Fibroblast of lung (primary cell): ENCODE measurements at places on chromosomes 16 and 17. TPM values are rescaled to one million over a fixed set of nuclear protein-coding genes. Genes with fewer than 3 reads are reported as not detected.

PNMT gene
- not detected in 2 replicates for polyA plus RNA-seq

- peak; percentile 28 for DNase-seq
Measured at GRCh38 chr17:28372203-28372944, 880 bp downstream of the SARM1 start.

- no peak for DNase-seq
Measured at GRCh38 chr17:49393491-49394255, 21.0 kb downstream of the PHB1 start.

GRCh38 chr16:85055493-85056210 lies 28.1 kb downstream of the KIAA0513 start:
- DNase-seq: peak; percentile 74

ATP6V0C gene
- polyA plus RNA-seq: 43.0 and 53.9 TPM in 2 replicates

GRCh38 chr17:57861790-57862693 lies 12.2 kb upstream of the MRPS23 start:
- DNase-seq: peak; percentile 56

GRCh38 chr16:61798741-61799140 lies 237.5 kb downstream of the CDH8 start:
- peak; percentile 17 for DNase-seq

- DNase-seq: no peak
Measured at GRCh38 chr16:88974080-88974915, 2.7 kb downstream of the CBFA2T3 start.

GIT1 gene
- polyA plus RNA-seq: 12.4 and 20.1 TPM in 2 replicates

KRT33A gene
- polyA plus RNA-seq: not detected in 2 replicates

WFIKKN1 gene
- not detected in 2 replicates for polyA plus RNA-seq

DNA sequence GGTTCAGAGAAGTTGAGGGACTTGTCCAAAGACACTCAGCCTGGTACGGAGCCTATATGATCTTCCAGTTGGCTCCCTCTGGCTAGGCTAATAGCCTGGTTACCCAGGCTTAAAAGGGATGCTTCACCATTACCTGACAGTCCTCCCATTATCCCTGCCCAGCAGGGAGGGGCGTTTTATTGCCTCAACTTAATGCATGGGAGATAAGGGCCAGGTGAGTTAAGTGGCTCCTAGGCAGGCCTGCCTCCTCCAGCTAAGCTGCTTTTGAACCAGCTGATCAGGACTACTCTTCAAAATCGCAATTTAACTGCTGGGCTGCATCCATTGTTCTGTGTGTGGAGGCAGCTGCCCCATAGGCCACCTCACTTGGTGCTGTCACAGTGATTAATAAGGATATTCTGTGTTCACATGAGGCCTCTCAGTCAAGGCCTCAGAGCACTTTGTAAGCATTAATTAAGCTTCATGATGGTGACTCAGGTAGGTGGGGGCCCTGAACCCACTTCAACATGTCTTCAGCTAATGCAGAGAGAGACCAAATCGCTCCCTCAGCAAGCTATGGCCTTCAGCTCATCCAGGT lies 27.9 kb downstream of the SMPD3 start:
- DNase-seq: no peak

C1QTNF8 gene
- not detected in 2 replicates for polyA plus RNA-seq

IL4R gene
- 17.1 and 25.5 TPM in 2 replicates for polyA plus RNA-seq

DNA sequence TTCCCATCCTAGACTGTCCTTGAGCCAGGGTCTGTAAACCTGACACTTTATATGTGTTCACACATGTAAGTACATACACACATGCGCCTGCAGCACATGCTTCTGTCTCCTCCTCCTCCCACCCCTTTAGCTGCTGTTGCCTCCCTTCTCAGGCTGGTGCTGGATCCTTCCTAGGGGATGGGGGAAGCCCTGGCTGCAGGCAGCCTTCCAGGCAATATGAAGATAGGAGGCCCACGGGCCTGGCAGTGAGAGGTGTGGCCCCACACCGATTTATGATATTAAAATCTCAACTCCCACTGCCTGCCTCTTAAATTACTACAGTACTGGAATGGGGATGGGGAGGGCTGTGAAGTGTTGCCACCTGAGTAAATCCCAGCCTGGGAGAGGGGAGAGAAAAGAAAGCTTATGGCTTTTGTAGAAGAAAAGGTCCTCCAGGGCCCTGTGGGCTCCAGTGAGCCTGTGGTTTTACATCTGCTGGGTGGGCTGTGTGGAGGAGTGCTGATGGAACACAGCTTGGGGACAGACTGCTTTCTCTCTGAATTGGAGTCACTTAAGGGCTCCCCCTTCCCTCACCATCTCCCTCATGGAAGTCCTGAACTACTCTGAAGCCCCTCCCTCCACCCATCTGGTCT lies 990 bp upstream of the WNK4 start:
- no peak for DNase-seq

NPIPA3 gene
- 0.52 and 1.3 TPM in 2 replicates for polyA plus RNA-seq

DDX42 gene
- polyA plus RNA-seq: 67.0 and 81.5 TPM in 2 replicates

GRCh38 chr16:73546341-73546845 lies 498.5 kb upstream of the ZFHX3 start:
- DNase-seq: peak; percentile 24

DNA sequence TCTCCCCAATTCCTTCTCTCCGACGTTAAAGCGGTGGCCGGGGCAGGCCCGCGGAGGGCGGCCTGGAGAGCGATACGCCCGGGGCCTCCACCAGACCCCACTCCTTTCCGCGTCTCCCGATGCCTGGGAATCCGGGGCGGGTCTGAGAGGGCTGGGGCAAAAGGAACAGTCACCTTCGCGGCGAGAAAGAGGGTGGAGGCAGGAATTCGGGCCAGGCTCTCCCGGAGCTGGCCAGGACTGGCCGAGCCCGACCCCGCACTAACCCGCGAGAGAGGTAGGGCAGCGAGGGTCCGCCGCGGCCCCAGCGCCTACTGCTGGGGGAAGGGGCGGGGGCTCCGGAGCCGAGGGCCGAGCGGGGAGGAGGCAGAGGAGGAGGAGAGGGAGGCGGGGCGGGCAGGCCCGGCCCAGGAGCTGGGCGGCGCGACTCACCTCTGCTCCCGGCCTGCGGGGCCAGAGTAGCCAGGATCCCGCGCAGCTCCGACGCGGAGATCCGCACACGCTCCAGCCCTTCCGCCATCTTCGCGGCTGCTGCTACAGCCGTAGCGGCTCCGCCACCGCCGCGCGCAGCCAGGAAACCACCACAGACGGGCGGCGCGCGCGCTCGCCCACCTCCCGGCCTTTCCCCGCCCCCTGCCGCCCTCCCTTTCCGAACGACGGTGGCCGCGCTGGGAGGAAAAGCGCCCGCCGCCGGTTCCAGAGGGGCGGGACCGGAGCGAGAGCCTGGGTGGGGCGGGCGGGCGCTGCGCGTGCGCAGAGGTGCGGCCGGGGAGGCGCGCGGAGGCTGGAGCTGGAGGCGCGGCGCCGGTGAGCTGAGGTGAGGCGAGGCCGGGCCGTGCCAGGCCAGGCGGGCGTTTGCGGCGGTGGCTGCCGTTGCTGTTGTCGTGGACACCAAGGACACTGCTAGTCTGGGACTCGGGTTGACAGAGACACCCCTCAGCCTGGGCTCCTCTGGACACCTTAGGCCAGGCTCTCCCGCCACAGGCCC lies at the start of the genes SMG6 and SRR:
SMG6 (minus strand) TSS at position 582 of the 985 bp plus-strand sequence; CDS start at position 517, 65 bp downstream.
SRR (plus strand) TSS at position 747 of the 985 bp plus-strand sequence. CDS start 11,611 bp downstream, outside the sequence.
- peak; percentile 84 for DNase-seq

CD300H gene
- polyA plus RNA-seq: not detected in 2 replicates

DNA sequence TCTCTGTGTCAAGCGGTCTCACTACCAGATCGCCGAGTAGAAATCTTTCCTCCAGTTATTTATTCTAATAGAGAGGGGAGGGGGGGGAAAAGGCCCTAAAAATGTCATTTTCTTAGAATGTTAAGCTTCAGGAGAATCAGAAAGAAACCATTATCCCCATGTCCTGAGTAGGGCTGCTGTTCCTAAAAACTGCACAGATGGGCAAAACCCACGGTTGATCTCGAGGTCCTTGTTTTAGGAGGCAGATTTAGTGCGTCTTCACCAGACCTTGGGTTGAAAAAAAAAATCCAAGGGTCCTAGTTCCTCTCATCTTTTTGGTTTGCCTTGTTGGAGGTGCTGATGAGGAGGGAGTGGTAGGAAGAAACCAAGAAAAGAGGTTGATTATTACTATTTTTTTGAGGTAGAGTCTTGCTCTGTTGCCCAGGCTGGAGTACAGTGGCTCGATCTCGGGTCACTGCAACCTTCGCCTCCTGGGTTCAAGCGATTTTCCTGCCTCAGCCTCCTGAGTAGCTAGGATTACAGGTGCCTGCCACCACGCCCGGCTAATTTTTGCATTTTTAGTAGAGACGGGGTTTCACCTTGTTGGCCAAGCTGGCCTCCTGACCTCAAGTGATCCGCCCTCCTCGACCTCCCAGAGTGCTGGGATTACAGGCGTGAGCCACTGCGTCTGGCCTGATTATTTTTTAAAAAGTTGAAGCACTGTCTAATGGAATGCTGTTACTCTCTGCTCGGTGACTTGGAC lies 1.4 kb downstream of the CBFB start:
- no peak for DNase-seq

SLC16A11 gene
- not detected in 2 replicates for polyA plus RNA-seq

FAM234A gene
- polyA plus RNA-seq: 53.7 and 64.8 TPM in 2 replicates

GRCh38 chr17:60679287-60679686 lies 1.6 kb downstream of the BCAS3 start:
- DNase-seq: no peak

TBC1D26 gene
- polyA plus RNA-seq: 0.02 TPM in 1 of 2 replicates, not detected in the other

GRCh38 chr17:50047488-50048126 lies 8.3 kb upstream of the ITGA3 start:
- peak; percentile 56 for DNase-seq

- DNase-seq: peak; percentile 99
Measured at GRCh38 chr16:28538733-28539596, at the start of gene NUPR1. NUPR1 (minus strand) TSS chr16:28538974; CDS start chr16:28538907, 67 bp downstream.

DNA sequence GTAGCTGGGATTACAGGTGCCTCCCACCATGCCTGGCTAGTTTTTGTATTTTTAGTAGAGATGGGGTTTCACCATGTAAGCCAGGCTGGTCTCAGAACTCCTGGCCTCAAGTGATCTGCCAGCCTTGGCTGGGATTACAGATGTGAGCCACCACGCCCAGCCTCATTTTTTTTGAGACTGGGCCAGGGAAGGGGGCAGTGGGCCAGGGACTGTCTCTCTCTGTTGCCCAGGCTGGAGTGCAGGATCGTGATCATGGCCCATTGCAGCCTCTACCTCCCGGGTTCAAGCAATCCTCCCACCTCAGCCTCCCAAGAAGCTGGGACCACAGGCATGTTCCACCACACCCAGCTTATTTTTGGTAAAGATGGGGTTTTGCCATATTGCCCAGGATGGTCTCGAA lies 16.0 kb downstream of the RSL1D1 start:
- no peak for DNase-seq

- DNase-seq: no peak
Measured at GRCh38 chr17:31279401-31279800, 17.6 kb downstream of the OMG start.

LPO gene
- not detected in 2 replicates for polyA plus RNA-seq

DNA sequence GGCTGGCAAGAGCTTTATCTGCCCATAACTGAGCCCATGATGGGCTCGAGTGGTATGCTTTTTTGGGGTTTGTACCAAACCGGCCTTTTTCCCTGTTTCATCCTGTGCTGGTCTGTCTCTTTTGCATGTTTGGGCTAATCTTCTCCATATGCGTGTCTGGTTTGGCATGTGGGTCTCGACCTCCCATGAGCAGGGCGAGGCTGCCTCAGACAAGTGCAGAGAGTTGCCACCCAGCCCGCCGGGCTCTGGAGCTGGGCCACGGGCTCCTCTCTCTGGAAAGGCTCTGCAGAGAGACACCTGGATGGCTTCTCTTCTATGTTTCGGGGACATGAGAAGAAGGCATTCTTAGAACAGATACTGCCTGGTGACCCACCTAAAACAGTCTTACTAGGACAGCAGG lies 67.8 kb upstream of the TBX2 start:
- no peak for DNase-seq

DNA sequence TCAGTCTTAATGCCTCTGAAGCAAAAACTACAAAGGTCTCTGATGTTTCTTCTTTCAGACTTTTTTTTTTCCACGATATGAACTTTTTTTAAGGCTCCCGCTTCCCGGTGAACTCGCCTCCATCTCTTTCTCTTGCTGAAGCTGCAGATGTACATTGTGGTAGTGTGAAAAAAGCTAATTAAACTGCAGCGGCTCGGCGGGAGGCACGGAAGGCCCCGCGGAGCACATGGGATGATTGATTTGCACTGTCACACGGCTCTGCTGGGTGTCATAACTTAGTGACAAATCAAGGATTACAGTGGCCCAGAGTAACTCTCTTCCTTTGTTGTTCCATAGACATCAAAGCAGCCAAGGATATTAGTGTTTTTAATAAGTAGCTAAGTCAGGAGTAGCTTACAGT lies 196.3 kb downstream of the AXIN2 start:
- DNase-seq: no peak

KRT9 gene
- polyA plus RNA-seq: not detected in 2 replicates

MPP3 gene
- 4.6 and 5.7 TPM in 2 replicates for polyA plus RNA-seq

IL17C gene
- polyA plus RNA-seq: not detected in 2 replicates

DNA sequence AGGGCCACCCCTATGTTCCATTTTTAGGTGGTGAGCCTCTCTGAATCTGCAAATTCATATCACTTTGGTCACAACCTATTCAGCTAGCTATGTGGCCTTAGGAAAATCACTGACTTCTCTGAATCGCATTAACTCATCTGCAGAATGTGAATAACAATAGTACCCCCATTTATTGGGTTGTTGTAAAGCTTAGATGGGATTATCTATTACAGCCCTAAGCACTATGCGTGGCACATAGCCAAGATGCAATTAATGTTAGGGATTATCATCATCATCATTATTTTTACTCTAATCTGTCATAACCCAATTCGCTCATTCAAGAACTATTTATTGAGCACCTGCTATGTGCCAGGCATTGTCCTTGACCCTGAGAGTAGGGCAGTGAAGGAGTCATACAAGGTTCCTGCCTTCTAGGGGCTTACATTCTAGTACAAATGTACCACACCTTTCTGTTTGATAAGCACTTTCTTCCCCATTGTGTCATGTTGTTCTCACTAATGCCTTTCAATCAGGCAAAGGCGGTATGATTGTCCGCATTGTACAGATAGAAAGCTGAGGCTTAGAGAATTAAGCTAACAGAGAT lies 38.5 kb downstream of the CHD9 start:
- DNase-seq: no peak

BRICD5 gene
- 0.23 and 0.33 TPM in 2 replicates for polyA plus RNA-seq

DNA sequence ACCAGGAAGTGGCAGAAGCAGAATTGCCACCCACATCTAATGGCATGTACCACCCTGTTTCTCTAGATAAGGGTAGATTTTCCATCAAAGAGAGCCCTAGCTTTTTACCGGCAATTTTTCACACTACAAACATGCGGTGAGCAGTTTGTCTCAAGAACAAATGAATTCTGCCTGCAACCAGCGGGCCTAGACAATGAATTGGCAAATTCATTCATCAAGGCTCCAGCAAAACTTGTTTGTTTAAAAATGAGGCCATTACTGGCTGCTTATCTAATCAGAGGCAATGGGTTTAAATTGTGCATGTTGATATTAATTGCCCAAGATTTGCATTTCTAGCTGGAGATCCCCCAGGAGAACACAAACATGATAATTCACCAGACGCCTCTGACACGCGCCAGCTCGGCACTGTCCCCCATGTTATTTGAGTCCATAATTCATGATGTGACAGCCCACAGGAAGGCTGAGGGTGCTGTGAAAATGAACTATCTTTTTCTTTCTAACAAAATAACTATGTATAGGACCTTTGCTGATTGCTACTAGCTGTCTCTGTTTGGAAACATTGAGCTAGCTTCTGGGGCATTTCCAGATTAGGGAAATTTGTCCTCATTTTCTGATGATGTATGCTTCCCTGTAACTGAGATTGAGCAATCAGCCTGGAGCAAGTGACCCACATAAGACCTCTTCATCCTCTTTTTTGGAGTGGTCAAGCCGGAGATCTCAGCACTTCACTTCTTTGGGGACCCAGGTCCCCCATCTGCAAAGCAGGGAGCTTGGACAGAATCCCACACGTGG lies 80.8 kb downstream of the CNGB1 start:
- DNase-seq: peak; percentile 82

GRCh38 chr16:59950431-59950830 lies 1216.3 kb upstream of the GOT2 start:
- DNase-seq: no peak
